ENCODE measurements at places on chromosomes 2 and 18.

DNA sequence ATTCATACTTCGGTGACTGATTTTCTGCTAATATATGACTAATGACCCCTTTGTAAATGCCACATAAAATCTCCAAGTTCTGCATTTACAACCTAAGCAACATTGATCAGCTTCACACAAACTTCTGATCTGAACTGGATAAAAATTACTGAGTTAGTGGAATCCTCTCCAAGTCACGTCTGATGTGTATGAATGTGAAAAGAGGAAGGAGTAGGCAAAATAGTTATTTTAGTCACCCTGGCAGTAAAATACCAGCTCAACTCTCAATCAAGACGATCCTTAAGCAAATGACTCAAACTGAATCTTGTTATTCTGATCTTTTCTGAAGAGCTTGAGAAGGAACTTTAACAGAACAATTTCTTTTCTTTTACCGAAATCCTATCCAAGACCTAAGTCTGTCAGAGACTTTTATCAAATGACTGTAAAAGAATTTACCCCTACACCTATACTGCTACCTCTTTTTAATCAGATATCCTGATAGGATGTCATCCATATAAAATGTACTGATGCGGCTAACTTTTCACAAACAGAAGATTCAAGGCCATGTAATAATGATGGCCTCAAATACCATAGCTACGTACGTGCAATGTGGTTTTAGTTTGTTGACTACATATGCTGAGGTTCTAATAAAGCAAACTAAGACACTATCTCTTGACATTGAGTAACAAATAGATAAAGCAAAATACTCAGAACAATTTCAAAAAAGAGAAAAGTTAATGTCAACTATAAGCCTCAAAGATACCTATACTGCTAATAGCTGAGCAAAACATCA lies 23.7 kb downstream of the CUL3 start:
- DNase-seq = no peak

GRCh38 chr2:143690235-143690634 lies 561.0 kb downstream of the ARHGAP15 start:
- DNase-seq = no peak

GRCh38 chr2:53460347-53460746 lies 307.3 kb upstream of the CHAC2 start:
- no peak for DNase-seq

GRCh38 chr2:10453905-10454298 lies 5.8 kb upstream of the ODC1 start:
- DNase-seq = no peak

DNA sequence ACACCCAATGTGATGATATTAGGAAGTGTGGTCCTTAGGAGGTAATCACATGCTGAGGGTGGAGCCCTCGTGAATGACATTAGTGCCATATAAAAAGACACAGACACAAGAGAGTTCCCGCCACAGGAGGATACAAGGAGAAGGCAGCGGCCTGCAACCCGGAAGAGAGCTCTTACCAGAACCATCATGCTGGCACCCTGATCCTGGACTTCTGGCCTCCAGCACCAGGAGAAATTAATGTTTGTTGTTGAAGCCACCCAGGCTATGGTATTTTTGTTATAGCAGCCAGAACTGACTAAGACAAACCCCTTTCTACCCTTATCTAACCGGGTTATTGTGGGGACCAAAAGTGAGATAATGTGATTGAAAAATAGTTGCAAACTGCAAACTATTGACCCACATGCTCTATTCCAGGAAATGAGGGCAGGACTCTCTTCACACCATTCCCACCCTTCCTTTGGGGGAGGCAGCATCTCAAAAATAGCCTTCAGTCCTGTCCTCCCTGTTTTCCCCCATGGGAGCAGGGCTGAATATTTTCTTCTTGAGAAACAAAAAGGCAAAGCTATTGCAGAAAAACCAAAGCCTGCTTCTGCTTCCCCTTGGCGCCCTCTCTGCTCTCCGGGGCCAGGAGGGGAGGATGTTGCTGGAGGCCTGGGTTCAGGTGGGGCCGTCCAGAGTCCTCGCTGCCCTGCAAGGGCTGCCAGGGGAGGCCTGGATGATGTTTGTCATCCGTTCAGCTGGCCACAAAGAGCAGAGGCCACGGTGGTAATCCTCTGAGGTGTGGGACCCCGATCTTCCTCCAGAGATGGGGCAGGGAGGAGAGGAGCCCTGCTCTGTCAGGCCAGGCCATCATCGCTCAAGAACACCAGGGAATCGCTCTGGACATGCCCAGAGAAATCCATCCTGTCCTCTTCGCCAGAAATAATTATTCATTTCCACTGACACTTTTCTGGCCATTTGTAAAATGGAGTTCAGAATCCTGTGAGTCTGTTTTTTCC lies 73.8 kb upstream of the HAAO start:
- no peak for DNase-seq

DNA sequence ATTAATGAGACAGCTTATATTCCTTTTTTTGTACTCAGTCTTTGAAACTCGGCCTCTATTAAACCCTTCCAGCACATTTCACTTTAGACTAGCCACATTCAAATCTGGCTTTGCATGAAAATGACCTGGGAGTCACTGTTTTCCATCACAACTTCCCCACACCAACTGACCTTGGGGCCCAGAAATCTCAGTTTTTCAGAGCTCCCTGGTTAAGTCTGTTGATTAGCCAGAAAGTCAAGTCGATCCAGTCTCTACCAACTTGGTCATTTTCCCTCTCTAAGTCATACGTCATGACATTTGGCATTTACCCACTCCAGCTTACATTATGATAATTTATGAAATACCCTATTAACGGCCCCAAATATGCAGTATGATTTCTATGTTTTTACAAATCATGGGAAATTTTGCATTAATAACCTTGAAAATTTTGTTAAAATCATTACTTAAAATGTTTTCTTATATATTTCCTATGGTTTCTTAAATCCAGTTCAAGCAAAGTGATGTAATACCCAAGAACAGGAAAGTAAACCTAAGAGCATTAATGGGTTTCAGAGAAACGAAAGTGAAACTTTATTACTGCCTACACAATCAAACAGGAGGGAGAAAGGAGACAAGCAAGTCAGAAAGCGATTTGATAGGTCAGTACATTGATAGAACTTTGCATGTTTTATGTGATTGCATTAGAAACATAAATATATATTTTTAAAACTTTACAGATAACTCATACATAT lies 77.1 kb downstream of the SPATS2L start:
- DNase-seq = no peak

DNA sequence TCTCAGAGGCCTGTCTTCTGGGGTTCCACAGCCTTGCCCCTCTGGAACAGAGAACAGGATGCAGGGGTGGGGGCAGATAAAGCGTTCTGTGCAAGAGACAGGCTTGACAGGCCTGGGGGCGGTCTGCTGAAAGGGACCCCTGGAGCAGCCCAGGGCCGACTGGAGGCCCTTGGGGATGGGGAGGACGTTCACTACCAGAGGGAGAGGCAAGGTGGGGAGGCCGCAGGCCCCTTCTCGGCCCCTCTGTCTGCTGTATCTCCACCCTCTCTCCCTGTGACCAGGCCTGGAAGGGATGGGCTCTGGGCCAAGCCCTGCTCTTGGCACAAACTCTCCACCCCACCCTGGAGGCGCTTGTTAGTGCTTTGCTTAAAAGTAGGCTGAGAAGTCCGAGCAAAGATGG lies 27.3 kb upstream of the INHBB start:
- DNase-seq = no peak

DNA sequence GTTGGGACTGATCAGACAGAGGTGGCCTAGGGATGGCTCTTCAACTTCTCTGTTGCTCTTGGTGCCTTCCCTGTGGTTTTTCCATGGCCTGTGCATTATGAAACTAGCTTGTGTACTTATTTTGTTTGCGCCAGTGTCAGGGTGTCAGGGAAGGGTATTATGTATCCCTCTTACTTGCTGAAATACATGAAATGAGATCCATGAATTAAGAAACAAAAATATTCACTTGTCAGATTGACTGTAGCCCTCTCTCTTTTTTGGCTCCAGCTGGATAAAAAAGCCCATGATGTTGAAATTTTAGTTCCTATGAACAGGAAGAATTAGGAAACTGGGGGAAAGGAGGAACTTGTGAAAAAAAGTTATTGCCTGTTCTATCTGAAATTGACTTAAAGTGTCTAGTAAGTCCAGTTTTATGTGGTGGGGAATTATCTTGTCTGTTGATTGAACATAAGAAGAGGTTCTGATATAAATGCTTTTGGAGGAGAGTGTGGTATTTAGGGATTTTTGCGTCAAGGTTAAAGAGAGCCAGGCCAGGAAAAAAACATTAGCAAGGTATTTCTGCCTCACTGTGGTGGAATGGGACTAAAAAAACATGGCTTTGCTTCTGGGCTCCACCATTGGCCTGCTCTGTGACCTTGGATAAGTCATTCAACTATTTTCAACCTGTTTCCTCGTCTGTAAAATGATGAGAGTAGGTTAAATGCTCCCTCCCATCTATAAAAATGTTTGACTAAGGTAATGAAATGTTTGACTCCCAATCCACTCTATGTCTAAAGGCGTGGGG lies 12.0 kb downstream of the UGP2 start:
- DNase-seq = no peak

DNA sequence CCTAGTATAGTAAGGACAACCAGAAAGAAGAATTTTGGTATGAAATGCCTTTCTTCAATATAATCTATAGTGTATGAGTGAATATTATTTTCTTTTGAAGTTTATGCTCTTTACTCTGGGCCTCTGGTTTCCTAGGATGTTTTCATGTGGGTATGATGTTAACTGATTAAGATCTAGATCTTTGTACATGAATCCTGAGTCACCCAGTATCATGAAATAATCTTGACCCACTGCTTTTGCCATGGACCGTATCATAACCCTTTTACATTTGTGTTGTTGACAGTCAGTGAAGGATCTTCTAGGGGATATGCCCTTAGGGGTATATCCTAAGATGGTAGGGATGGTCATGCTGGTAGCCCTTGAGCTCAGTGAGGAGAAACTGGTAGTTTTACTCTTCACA lies 100.3 kb downstream of the RAB3GAP1 start:
- DNase-seq = no peak

GRCh38 chr2:19226871-19227270 lies 131.6 kb downstream of the OSR1 start:
- DNase-seq = no peak

DNA sequence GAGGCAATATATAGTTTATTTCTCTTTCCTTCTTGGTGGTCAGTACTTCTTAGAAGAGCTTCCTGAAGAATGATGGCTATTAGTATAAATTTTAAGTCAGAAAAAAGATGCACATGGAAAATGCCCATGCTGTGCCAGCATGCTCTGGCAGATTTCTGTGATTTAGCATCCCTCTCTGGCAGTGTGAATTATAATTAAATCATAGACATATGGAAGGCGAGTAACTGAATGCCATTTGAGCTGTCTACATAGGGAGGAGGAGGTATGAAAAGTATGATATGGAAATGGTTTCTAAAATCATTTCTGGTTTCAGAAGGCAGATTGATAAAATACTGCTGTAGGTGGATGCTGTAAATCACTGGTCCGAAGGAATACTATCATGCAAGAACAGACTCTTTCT lies 754.9 kb upstream of the LRATD1 start:
- DNase-seq = no peak

DNA sequence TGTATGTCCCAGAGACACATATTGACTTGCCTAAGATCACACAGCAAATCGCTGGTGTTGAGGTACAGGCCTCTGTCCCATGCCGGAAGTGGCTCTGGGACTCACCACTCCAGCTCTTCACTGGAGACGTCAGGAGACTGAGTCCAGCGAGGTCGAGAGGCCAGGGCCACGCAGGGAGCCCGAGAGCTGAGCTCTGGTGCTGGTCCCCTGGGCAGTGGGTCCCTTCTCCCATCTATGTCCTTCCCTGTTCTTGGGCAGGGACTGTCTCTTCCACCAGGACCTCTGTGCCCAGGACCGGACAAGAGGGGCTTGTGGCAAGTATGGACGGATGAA lies 62.4 kb upstream of the TWIST2 start:
- no peak for DNase-seq

DNA sequence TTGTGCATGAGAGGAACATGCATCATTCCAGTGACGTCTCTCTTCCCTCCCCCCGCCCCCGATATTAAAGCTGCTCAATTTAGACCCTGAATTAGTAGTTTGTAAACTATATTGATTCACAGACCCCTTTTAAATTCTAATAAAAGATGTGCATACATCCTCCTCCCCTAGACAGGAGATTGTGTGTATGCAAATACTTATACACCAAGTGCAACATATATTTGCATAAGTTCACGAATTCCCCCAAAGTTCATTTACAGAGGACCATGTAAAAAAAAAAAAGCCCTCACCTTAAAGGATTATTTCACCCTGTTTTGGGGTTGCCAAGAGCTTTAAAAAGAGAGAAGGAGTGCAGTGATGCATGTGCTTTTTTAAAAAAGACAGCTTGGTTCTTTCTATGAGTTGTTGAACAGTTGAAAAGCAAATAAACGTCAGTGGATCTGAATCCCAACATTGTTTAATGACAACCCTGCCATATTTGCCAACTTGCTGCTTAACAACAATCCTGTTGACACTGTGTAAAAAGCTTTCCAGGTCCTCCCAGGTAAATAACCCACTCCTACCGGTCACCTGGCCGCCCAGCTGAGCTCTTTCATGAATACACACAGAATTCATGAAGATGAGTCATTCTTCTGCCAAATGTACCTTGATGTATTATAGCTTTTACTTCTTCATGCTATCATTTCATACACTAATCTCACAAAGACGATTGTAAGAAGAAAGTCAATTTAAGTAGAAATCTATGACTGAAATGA lies 211.5 kb downstream of the IKZF2 start:
- no peak for DNase-seq

DNA sequence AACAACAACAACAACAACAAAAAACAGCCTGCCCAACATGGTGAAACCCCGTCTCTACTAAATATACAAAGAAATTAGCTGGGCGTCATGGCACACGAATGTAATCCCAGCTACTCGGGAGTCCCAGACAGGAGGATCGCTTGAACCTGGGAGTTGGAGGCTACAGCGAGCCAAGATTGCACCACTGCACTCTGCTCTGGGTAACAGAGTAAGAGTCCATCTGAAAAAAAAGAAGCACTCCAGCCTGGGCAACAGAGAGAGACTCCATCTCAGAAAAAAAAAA lies 344.1 kb upstream of the PLGLB2 start:
- DNase-seq = no peak

GRCh38 chr2:151102226-151102625 lies 159.4 kb downstream of the RBM43 start:
- DNase-seq = no peak

DNA sequence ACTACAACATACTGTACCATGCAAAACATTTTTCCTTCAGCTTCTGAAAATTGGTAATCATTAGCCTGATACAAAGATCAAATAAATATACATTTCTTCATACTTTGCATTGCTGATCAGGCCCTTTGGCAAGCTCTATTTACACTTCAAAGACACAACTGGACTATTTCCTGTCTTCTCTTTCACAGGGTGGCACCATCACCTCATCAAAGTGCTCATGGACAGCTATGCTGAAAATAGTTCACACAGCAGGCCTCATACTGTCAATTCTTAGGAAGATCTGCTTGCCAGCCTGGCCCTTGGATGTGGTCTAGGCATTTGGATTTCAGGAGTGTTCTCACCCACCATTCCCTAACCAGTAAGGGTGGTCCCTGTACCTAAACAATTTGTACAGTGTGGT lies 33.9 kb downstream of the FBXO15 start:
- DNase-seq = no peak

DNA sequence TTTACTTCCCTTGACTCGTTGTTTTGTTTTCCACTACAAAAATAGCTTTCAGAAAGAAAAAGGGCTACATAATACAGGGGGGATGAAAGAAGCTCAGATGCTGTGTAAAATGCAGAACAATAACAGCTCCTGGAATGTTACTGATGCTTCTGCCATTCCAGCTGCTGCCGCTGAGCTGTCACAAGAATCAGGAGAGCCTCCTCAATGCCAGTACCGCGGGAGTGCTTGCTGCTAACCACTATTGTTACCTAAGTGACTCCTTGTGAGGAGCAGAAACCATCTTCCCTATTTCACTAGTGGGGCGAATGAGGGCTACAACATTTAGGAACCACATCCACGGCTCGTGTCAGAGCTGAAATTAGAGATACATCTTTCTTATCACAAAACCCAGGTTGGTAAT lies 384.8 kb downstream of the GALR1 start:
- no peak for DNase-seq
